Myocyte (in vitro differentiated cells): ENCODE measurements at places on chromosomes 7 and 10. TPM values are rescaled to one million over a fixed set of nuclear protein-coding genes. Genes with fewer than 3 reads are reported as not detected.

DNA sequence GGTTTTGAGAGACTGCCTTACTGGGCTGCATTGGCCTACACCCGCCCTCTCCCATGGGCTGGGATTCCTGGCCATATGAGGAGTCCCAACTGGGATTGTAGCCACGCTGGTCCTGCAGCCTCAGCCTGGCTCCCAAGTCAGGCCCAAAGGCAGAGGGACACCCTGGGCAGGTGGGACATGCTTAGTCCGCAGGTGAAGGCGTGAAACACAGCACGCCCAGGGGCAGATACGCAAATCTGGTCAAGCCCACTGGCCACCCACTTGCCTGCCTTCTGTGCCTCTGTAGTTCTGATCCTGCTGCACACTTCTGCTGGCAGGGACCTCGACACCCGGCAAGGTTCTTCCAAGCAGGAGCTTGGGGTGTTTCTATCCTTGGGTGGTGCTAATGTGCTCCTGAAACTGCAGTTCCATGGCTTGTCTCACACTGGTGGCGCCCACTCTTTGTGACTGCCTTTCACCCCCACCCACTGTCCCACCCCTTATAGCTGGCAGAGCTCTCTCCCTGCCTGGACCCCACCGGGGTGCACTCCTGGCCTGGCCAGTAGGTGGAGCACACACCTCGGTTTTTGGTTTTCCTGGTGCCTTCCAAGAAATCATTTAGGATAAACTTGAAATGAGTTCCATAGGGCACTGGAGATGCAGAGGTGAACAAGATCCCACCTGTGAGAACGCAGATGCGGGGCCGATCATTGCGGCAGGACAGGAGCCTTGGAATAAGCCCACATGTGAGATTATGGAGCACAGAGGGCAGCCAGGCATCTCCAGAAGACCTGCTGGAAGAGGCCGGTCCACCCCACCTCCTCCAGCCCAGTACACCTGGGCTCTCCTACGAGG is 47.9 kb downstream of the MKI67 start:
- peak; percentile 56 for DNase-seq

DNA sequence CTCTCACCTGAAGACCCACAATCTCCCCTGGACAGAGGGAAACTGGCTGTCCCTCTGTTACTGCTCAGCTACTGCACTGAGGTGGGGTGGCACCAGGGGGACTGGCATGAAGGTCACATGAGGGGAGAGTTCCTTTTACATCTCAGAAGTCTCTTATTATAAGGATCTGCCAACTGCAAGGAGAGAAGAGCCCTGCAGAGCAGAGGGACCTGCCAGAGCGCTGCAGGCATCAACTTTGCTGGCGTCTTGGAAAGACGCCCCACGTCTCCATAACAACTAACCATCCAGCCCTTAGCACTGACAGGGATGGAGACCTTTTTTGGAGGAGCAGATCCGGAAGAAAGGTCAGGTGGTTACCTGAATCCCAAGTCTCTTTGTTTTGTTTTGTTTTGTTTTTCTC is 218.6 kb downstream of the KCNMA1 start:
- no peak for DNase-seq

- DNase-seq = no peak
These were observed 280.5 kb downstream of the CNTNAP2 start for GRCh38 chr7:146397141-146397540.

Gene CCDC3
- 51.0 and 82.5 TPM in 2 replicates for total RNA-seq

Gene CREB5
- 3.7 and 4.0 TPM in 2 replicates for total RNA-seq

Gene STEAP1B
- 0.99 TPM in 1 of 2 replicates, not detected in the other for total RNA-seq

- DNase-seq = no peak
These were observed 853.5 kb downstream of the GATA3 start for GRCh38 chr10:8908013-8908412.

DNA sequence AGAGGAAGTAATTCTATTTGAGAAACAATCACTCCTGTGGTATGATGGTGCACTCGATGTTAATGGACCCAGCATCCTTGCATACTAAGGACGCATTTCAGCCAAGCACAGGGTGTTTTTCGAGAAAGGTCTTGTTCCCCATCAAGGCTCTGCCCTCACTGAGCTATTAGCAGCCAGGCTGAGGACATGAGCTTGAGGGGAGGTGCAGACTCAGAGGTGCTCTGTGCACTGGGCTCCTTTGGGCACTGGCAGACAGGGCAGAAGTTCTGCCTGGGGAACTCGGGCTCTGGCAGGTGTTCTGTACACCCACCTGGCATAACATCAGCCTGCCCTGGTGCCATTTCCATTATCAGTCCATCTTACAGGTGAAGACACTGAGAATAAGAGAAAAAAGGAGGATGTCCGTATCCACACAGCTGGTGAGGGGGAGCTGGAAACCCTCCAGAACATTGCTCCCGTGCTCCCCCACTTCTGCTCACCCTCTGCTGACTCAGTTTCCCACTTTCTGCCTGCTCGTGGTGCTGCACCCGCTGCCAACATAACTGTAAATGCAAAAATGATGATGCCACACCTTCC is 92.7 kb upstream of the RET start:
- no peak for DNase-seq

DNA sequence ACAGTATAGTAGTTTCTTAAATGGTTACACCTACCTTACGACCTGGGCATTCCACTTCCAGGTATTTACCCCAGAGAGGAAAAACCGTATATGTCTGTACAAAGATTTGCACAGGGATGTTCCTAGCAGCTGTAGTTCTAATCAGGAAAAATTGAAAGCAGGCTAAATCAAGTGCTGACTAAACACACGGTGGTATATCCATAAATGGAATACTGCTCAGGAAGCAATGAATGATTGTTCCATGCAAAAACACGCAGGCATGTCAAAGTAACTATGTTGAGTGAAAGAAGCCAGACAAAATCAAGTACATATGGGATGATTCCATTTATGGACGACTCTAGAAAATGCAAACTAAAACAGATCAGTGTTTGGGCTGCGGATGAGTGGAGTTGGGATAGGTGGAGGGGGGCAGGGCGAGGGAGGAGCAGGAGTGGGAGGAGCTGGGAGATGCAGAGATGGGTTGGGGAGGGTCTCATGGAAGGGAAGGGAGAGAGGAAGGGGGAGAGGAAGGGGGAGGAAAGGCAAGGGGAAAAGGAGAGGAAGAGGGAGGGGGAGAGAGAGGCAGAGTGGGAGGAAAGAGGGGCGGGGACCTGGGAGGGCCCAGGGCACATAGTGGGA is 484 bp upstream of the MSRB2 start:
- no peak for DNase-seq

GRCh38 chr10:51074238-51075028 is at the start of gene PRKG1:
TSS of gene PRKG1 (plus strand) at chr10:51074487.
- peak; percentile 85 for DNase-seq

Gene PLCE1
- 17.1 and 19.9 TPM in 2 replicates for total RNA-seq

- no peak for DNase-seq
These were observed 85.8 kb downstream of the CALD1 start for GRCh38 chr7:134865001-134865845.

DNA sequence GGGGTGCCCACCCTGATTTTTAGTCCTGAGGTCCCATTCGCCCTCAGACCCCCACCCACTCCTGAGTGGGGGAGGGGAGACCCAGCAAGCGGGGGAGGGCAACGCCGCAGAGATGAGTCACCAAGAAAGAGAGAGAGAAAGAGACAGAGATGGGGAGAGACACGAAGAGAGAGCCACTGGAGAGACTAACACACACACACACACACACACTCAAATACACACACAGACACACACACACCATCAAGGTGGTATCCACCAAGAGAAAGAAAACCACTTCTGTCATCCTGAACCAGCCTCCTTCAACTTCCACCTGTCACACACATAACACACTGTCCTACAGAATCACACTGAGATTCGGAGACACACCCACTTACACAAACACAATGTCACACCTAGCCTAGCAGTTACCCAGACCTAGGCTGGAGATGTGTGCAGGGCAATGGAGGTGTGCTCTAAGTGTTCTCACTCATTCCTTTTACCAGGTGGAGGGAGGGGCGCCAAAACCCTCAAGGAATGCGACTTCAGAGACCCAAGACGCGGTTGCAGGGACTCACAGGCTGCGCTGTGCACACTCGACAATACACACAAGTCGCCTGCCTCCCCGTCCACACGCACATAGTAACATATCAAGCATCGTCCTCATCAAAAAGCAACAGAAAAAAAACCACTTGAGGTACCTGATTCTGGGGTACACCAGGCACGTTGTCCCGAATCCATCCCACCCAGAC is 3.9 kb upstream of the VGF start:
- no peak for DNase-seq

Gene CALML3
- not detected in 2 replicates for total RNA-seq

Gene ATRNL1
- 5.6 and 8.4 TPM in 2 replicates for total RNA-seq

- DNase-seq = peak; percentile 66
These were observed 44.2 kb downstream of the ZMIZ1 start for GRCh38 chr10:79112881-79113431.

- peak; percentile 21 for DNase-seq
These were observed at the start of gene FAM131B for GRCh38 chr7:143362131-143363015. TSS of gene FAM131B (minus strand) at chr7:143362713. CDS start at chr7:143362603, 110 bp downstream.

- no peak for DNase-seq
These were observed 267.5 kb upstream of the HABP2 start for GRCh38 chr10:113285305-113285704.

- peak; percentile 68 for DNase-seq
These were observed at the start of gene ANKRD22 for GRCh38 chr10:88851706-88852105. TSS of gene ANKRD22 (minus strand) at chr10:88851844. CDS start at chr10:88851607, 237 bp downstream.

Gene CTAGE4
- not detected in 2 replicates for total RNA-seq

- DNase-seq = peak; percentile 53
These were observed 18.2 kb downstream of the HNRNPF start for GRCh38 chr10:43390759-43391158.

DNA sequence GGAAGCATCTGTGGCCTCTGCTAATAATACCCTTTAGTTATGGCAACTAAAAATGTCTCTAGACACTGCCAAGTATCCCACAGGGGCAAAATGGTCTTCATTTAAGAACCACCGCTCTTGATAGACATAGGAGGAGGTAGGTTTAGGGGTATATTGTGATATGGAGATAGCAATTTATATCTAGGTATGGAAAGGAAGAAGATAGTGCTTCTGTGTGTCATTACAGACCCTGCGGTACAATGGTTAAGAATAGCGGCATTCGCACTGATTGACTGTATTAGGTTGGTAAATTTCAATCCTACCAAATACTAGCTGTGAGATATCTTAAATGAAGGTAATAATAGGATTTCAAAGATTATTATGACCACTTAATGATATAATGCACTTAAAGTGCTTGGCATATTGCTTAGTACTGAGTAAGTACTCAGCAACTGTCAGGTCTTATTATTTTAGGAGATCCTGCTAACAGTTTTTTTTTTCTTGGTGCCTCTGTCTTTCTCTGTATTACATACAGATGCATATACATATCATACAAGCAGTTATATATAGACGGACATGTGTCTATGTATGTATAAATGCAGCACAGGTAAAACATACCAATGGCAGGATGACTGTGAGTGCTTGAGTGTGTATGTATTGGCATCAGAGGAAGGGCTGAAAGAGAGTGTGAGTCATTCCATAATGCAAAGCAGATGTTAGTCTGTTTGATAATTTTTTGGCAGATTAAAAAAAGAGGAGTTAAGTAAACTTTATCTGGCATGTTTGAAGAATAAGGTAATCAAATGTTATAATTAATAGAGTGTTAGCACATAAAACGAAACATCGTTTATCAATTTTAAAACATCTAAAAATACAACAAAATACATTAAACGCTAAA is 50.0 kb upstream of the ITGB8 start:
- DNase-seq = peak; percentile 19

DNA sequence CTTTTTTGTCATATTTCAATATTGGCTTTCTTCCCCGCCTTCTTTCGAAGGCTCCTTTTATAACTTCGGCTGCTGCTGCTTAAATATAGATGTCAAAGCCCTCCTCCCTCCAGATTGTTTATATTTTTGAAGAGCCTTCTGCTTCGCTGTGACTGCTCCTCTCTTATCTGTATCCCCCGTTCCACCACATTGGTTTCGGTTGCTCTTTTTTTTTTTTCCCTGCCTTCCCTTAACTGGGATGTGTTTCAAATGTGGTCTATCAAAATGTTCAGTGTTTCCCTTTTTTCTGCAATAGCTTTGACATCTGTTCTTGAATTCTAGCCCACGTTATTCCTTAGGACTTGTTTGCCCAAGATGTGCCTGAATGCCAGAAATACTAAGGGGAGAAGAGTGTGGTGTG is 96.4 kb downstream of the CUX1 start:
- DNase-seq = no peak

DNA sequence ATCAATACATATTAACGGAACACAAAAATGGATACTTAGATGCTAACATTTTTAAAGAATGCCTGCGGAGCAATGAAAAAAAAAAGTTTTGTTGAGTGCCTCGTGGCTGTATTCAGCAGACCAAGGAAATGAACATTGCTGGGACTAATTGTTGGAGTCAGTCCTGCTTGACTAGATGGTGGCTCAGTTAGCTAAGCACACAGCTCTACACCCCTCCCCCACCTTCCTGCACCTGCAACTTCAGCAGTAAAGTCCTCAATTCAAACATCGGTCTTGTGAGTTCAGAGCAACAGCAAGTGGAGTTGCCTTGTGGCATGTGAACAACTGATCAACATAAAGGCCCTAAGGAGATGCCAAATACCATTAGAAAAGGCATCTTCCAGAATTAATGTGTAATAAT is 326.0 kb upstream of the NPSR1 start:
- DNase-seq = no peak

- no peak for DNase-seq
These were observed 87.5 kb downstream of the ANKRD7 start for GRCh38 chr7:118312051-118312450.

- DNase-seq = no peak
These were observed 256.2 kb downstream of the ELFN1 start for GRCh38 chr7:1925973-1926907.

Gene CACNB2
- total RNA-seq = not detected in 2 replicates

DNA sequence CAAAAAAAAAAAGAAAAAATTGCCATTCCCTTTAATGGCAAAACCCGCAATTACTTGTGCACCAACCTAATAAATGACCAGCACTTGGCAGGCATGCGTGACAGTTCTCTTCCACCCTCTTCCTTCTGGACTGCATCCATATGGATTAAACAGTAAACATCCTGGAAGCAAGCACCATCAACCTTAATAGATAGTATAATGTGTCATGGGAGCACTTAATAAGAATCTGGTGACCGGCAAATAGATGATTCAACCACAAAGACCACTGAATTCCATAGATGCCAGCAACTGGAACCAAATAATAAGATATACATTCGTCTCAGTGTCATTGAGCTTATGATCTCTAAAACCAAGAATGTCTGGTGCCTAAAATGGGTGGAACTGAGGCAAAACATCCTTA is 610.2 kb downstream of the CALN1 start:
- DNase-seq = no peak
